Fibroblast of villous mesenchyme (primary cell): ENCODE measurements at places on chromosomes 3 and 15.

GRCh38 chr3:35624698-35625097, 14.6 kb upstream of the ARPP21 start:
- DNase-seq = no peak

DNA sequence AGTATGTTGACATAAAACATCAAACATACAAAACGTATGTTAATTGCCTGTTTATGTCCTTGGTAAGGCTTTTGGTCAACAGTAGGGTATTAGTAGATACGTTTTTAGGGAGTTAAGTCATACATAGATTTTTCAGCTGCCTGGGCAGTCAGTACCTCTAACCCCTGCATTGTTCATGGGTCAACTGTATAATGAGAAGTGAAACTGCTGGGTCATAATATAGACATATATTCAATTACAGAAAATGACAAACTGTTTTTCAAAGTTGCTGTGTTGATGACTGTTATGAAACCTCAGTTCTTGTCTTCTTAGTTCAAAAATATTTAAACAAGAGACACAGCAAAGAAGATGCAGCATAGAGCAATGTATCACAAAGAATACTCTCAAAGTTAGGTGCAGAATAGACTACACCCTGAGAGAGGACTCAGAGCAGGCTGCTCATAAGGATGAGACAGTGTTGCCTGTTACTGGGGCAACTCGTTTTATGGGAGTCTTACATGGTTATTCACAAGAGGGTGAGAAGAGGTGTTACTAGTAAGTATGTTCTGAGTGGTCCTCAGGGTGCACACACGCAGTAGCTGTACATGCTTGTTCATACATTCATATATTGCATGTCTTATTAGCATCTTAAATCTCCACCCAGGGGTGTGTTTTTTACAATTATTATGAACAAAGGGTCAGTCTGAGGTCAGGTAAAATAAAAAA, 53.1 kb upstream of the ADAMTS17 start:
- DNase-seq = no peak

DNA sequence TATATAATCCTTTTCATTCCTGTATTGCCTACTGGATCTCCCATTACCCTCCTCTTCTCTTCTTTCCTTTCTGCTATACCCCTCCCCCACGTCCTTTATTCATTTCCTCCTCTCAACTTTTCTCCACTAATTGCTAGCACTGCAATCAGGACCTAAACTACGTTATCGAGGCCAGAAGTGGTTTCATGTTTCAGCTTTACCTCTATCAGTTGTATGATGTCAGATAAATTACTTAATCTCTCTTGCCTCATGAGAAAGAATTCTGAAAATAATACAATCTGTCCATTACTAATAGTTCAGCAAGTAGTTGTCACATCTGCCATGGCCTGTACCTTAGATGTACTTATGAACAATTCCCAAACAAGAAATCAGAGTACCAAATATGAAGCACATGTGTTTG, 10.6 kb downstream of the POPDC2 start:
- no peak for DNase-seq

DNA sequence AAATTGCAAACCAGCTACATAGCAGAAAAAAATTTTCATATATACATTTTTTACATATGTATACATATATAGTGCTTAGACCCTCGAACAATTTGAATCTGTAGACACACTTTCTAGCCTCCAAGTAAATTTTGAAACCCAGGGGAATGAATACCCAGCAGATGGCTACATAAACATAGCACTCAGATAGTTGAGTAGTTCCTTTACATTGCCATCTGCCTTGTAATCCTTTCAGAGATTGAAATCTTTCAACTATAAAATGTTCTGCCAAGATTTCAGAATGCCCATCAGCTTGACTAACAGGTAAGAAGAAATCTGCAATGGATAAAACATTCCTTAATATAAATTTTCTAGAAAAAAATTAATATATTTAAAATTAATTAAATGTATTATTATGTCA, 1333.5 kb upstream of the CADM2 start:
- no peak for DNase-seq

DNA sequence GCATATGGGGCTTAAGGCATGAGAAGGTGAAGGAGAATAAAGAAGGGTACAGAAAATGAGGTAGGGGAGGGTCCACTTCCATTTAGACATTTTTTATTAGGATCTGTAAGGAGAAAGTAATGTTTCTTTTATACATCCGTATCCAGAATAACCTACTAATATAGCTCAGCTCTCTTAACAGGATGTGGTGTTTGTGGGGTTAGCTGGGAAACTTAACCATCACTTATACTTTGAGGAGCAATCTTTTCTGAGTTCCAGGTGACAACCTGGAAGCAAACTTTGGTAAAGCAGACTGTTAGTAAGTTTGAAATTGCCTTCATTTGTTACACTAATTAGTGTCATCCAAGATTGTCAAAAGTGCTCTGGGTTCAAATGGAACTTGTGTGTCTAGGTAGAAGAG, 36.6 kb downstream of the BUB1B start:
- no peak for DNase-seq

GRCh38 chr3:53715815-53716483, 130.3 kb downstream of the CHDH start:
- DNase-seq = peak; percentile 1

DNA sequence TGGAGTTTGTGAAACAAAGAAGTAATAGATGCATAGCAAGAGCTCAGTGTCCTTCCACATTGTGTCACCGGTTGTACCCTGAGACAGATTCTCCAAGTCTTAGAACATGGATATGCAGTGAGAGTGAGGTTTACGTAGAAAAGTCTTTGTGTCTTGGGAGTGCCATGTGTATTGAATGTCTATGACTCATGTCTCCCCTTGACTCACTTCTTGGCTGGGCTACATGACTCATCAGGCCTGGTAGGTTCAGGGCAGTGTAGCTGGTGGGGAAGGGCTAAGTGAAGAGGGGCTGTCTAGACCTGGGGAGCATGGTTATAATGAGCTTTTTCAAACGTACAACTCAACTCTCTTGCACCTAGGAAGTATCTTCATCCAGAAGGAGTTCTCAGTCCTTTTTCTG, 167.4 kb downstream of the GAP43 start:
- DNase-seq = peak; percentile 86

DNA sequence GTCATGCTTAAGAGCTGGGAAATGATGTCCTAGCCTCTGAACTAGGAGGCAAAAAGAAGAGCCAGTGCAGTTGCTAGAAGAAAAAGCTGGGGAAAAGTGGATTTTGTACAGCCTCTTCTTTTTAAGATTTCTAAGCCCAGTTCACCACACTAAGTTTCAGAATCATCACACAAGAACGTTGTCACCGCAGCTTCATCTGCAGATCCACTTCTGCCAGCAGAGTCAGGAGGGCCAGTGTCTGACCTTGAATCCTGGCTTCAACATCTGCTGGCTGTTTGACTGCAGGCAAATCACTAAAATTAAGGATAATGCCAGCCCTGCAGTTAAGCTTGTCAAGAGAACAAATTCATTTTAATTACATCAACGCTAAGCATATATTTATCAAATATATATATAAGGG, 36.2 kb downstream of the HDC start:
- no peak for DNase-seq

GRCh38 chr15:52180196-52180835, 10.9 kb downstream of the GNB5 start:
- no peak for DNase-seq

DNA sequence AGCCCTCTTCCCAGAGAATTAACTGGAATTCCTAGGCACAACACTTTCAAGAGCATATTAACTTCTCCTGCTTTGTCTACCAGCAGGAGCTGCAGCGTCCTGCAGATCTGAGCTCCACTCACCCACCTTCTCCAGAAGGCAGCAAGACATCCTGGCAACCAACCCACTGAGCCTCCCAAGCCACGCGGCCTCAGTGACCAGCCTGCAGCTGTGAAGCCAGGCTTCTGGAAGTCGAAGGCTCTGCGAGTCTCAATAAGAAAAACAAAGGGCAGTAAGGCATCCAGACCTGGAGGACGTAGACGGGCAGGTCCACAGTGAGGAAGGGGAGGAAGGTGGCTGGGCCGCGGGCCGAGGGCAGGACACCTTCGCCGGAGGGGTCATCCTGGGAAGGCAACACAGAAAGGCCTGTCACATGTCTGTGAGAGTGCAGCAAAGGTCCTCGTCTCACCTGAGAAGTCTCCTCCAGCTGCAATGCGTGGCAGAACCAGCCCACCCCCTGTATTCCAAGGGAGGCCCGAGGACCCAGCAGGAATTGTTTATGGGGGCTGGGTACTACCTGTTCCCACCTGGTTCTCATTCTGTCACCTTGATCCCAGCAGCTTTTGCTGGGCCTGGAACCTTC, 36.2 kb downstream of the ZXDC start:
- no peak for DNase-seq
